ENCODE measurements at places on chromosomes 12 and 14.

- no peak for DNase-seq
These were observed 22.6 kb upstream of the MAPKAPK5 start for GRCh38 chr12:111819191-111820158.

- DNase-seq, result no peak
These were observed 62.6 kb downstream of the FSCB start for GRCh38 chr14:44444454-44444853.

- DNase-seq, result no peak
These were observed 18.3 kb downstream of the IL26 start for GRCh38 chr12:68207276-68207675.

GRCh38 chr12:95358111-95359083, 115.6 kb upstream of the METAP2 start:
- DNase-seq, result peak; percentile 28

DNA sequence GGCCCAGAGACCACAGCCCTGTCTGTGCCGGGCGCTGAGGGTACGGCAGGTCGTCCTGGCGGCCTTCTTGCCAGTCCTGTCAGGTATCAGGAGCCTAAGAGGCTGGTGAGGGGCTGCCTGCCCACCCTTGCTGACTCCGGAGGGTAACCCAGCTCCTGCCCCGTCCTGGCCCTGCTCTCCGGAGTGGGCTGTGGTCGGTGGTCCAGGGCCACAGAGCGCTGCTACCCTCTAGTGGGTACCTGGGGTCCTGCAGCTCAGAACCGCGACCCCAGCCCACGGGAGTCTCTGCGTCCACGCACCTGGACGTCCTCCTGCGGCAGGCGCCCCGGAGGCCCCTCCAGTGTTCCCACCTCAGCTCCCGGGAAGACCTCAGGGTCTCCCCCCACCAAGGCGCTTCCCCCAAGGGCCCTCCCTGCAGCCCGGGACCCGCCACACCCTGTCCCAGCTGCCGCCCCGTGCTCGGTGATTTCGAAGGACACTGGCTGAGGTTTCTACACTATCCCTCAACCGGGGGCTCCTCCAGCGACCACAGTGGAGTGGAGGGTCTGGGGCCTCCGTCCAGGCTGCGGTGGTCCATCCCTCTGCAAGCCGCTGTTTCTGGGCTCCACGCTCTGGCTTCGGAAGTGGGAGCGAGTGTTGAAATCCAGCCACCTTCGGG, 75.9 kb upstream of the FBRSL1 start:
- no peak for DNase-seq

GRCh38 chr12:71011261-71011660, 90.7 kb upstream of the PTPRR start:
- peak; percentile 58 for DNase-seq

DNA sequence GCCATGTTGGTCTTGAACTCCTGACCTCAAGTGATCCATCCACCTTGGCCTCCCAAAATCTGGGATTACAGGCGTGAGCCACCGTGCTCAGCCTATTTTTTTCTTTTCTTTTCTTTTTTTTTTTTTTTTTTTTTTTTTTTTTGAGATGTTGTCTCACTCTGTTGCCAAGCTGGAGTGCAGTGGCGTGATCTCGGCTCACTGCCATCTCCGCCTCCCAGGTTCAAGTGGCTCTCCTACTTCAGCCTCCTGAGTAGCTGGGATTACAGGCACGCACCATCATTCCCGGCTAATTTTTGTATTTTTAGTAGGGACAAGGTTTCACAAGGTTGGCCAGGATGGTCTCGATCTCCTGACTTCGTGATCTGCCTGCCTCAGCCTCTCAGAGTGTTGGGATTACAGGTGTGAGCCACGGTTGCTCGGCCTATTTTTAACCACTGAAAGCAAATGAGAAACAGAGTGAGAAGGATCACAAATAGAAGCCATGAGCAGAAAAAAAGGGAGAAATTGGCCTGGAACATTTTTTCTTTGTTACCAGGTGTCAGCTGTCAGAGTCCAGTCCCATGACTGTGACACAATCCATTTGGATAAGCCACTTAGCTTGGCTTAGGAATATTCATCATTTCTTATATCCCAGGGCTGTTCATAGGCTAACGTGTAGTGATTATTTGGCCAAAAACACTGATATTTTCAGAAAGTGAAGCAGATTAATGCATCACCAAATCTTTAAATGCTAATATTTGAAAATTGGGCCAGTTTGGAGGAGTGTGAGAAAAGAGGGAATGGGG, 7.9 kb upstream of the NFKBIA start:
- peak; percentile 42 for DNase-seq

DNA sequence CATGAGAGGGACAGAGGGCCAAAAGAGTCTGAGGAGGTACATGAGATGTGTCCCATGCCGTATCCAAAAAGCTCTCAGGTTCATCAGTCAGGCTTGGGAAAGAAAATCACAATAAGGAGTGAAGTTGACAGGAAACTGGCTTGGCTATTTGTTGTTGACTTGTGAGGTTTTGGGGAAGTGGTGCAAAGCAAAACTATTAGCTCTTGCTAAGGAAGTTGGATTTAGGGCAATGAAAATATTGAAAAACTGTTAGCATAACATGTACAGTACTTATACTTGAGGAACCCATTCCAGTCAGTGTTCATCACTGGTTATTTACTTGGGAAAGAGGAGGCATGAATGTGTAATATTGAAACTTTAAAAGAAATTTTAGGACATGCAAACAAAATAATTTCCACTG, 145.9 kb downstream of the DUSP6 start:
- no peak for DNase-seq

DNA sequence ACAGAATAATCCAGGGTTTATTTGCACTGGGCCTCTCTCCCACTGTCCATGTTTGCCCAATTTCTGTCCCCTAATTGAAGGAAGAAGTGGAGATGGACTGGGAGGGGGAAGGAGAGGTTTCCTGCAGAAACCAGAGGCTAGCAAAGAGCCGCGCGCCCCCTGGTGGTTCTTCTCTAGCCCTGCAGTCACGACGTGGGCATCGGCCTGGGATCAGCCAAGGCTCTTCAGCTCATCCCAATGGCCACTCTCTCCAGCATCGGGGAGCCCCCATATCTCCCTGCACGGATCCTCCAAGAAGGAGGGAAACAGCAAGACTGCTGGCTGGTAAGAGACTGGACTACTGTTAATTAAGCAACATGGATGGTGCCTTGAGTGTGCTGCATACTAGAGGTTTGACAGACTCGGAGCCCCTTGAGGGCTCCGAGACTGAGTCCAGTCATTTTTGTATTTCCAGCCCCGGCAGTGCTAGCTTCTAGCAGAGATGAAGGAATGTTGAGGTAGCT, 18.7 kb downstream of the ZBTB39 start:
- peak; percentile 82 for DNase-seq

DNA sequence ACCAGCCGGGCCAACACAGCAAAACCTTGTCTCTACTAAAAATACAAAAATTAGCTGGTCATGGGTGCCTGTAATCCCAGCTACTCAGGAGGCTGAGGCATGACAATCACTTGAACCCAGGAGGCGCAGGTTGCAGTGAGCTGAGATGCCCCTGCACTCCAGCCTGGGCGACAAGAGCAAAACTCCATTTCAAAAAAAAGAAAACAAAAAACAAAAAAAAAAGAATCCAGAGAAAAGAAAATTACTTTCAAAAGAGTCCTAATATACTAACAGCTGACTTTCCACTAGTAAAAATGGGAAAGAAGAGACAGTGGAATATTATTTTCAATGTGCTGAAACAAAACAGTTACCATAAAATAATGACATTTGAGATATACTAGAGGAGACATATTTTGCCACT, 8.3 kb upstream of the INSM2 start:
- DNase-seq, result no peak

DNA sequence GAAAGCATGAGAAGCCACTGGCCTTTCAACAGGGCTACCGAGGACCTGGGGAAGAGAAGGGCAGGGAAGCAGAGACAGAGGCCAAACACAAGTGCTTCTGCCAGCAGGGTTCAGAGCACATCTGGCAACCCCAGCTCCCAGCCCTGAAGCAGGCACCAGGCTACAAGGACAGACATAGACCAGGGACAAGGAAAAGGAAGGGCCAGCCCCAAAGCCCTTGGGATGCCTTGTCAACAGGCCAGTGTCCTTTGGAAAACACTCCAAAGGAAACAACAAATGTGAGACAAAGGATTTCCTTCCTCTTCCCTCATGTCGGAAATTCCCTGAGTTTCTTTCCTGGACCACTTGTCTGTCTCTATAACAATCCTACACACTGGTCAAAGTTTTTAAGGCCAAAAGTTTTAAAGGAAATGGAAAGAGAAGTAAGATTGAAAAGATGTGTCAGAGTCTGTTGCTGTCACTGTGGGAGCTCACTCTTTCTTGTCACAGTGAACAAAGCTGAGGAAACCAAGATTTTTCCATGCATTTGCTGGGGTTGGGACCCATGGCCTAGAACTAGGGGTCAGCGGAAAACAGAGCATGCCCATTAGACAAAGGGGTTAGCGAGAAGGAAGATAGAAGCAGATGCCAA, 59.4 kb downstream of the TTC9 start:
- DNase-seq, result no peak

- peak; percentile 51 for DNase-seq
These were observed 48.6 kb upstream of the PPP1R12A start for GRCh38 chr12:79983492-79983891.

DNA sequence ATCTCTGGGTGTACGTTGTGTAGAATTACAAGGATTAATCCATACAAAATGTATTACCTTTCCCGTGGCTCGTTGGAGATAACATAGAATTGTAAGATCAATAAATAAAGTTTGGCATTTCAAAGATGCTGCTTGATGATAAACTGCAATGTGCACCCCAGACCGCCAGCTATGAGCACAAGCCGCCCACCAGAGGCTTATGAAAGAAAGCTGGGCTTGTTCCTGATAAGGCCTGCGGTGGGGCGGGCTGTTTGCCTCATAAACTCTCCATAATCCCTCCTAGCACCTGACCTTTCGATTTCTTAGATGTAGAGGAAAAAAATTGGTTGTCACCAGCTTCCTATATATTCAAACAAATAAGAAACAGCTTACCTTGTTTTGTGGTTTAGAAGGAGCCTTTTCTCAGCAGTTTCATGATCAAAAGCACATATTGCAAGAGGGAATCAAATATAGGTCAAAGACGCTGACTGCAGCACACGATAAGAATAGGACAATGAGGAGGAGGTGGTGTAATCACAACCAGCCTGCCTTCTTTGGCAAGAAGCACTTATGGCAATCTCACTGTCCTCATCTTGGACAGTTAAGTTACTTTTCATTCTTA, 293.6 kb downstream of the RMST start:
- DNase-seq, result peak; percentile 16

DNA sequence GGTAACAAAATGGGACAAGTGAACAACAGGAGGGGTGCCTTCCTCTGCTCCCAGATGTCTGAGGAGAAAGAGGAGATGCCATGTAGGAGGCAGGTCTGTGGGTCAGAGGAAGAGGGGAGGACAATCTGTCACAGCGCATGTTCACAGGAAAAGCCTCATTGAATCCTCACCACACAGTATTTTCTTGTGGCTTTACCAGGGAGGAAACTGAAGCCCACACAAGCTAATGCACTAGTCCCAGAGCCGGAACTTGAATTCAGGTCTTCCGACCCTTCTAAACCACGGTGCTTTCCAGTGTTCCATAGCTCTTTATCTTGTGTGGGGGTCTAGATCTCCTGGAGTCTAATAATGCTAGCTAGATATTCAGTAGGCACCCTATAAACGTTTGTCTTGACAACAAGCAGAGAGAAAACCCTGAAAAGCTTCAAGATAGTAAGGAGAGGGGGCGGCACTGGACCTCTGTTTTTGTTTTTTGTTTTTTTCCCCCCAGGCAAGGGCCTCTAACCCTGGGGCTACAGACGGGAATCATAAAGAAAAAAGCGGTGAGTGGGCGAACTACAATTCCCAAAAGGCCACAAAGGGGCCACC, 371 bp upstream of the SHMT2 start:
- DNase-seq, result no peak

DNA sequence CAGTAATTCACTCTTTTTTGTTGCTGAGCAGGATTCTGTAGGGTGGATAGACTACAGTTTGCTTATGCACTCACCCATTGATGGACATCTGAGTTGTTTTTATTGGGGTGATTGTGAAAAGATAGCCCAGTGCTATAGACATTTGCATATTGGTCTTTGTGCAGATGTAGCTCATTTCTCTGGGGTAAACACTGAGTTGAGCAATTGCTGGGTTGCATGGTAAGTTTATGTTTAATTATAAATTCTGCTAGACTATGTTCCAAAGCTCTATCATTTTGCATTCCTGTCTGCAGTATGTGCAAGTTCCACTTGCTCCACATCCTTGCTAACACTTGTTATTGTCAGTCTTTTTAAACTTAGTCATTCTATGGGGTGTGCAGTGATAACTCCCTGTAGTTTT, 65.4 kb upstream of the RFLNA start:
- no peak for DNase-seq

- DNase-seq, result no peak
These were observed 11.1 kb upstream of the FBRSL1 start for GRCh38 chr12:132478845-132479244.

DNA sequence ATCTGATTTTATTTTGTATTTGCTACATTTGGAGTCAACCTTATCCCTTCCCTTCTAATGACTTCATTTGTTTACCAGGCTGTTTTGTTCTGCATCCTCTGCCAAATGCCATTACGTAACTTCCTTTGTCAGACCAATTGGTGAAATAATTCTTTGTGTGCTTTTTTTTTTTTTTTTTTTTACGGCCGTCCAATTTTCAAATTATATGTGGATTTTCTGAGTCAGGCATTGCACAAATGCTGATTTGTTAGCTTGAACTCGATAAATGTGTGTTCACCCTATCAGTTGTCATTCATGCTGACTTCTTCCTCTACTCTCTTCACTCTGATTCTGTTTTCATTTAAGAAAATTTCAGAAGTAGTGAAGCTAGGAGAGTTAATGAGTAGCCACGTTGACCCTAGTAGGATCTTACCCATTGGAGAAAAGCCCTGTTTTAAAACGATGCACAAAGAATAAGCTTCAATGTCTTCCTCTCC, 386.2 kb downstream of the DIO2 start:
- peak; percentile 86 for DNase-seq

DNA sequence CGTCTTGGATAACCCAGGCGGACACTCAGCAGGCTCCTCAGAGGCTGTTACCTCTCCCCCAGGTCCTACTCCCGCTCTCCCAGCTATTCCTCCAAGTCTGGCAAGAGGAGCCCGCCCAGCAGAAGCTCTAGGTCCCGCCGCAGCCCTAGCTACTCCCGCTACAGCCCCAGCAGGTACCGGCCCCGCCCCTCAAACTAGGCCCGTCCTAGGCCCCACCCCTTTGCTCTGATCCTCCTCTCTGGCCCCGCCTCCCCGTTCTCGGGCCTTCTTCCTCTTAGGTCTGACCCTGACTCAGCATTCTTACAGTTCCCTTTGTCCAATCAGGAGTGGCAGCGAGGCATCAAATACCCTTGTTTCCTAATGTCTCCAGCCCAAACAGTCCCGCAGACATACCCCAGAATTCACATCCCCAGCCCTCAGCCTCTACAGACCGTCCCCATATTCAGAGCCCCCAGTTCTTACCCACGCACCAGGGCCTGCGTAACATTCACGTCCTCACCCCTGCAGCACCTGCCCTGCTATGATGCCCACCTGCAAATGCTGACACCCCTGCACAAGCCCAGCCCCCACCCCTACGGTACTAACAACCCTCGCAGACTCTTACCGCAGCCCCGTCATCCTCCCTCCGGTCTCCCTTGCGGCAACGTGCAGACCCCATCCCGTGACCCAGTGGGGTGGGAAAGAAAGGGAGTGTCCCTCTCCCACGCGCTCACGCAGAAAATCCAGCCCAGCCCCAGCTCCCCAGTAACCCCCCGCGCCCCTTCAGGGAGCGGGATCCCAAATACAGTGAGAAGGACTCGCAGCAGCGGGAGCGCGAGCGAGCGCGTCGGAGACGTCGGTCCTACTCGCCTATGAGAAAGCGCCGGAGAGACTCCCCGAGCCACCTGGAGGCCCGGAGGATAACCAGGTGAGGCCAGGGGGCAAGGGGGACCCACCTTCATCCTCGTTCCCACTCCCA, 25.0 kb upstream of the HSPB8 start:
- DNase-seq, result peak; percentile 40

GRCh38 chr12:6387541-6387940, 3.6 kb downstream of the LTBR start:
- DNase-seq, result no peak
